Astrocyte of the hippocampus (primary cell): ENCODE measurements at places on chromosomes 7 and 10.

DNA sequence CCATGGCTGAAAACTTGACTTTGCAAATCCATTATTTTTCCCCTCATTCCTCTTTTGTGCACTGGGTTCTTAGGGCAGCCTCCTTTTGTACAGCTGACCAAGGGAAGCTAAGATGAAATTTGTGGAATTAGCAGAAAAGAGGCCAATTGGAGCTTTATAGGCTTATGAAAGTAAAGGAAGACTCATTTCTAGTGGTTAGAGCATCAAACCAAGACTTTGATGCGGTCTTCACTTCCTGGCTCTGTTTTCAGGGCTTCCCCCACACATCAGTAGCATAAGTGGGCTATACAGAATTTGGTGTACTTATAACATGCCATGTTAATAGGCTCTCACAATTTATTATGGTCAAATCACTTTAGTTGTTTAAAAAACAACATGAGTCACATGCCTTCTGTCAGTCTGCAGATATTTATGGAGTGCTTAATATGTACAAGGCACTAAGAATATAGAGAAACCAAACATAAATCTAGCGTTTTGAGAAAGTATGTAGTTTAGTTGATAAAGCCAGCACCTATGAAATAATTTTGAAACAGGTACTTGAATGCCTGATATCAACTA, 5.7 kb downstream of the AUTS2 start:
- no peak for DNase-seq

- no peak for DNase-seq
Observed at GRCh38 chr7:16590424-16590823, 55.1 kb downstream of the ANKMY2 start.

DNA sequence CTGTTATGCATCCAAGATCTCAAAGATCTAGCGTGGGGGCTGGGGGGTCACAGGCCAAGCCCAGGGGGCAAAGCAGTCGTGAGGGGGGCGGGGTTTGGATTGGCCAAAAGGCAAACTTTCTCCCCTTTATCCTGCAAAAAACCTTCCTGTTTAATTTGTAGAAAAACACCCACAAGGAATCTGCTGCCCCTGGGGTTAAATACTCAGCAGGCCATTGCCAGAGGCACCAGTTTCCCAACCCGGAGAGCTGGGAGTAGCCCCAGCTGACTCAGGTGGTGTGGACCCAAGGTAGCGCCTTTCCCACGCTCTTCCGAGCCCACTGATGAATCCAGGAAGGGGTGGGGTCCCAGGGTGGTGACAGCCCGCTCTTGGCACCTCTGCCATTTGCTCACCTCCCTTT, 21.4 kb downstream of the KCP start:
- no peak for DNase-seq

- DNase-seq: no peak
Observed at GRCh38 chr10:131198401-131198800, 113.1 kb downstream of the TCERG1L start.

DNA sequence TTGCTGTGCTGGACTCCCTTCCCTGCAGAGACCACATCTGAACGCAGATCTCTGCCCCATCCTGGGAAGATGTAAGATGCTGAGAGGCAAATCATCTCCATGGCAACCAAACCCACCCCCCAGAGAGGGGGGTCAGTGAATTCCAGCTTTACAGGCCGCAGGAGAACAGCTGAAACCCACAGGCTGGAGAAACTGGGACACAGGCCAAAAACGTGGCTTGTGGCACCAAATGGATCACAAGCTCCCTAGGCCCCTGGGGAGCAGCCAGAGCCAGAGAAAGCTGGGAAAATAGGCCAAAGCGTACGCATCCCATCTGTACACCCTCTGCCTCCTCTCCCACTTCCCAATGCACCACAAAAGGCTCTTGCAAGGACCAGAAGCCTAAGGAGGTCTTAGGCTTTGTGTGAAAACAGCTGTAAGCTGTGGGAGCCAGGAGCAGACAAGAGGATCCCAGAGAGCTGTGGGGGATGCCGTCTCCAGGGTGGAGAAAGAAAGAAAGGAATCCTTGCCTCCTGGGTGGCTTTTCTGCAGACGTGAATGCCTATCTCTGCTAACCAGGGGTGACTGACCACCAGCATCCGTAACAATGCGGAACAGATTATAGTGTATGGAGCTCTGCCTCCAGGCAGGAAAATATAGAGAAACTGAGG, 59.5 kb downstream of the TMEM130 start:
- peak; percentile 97 for DNase-seq
